Activated naive CD8-positive, alpha-beta T cell treated with anti-CD3 and anti-CD28 coated beads, Interleukin-2, amount 10 ng/mL, durations not matched to agents 7 days and 5 days (primary cell): ENCODE measurements at places on chromosomes 1 and 21. TPM values are rescaled to one million over a fixed set of nuclear protein-coding genes. Genes with fewer than 3 reads are reported as not detected.

Gene SLC6A17
- not detected for total RNA-seq

DNA sequence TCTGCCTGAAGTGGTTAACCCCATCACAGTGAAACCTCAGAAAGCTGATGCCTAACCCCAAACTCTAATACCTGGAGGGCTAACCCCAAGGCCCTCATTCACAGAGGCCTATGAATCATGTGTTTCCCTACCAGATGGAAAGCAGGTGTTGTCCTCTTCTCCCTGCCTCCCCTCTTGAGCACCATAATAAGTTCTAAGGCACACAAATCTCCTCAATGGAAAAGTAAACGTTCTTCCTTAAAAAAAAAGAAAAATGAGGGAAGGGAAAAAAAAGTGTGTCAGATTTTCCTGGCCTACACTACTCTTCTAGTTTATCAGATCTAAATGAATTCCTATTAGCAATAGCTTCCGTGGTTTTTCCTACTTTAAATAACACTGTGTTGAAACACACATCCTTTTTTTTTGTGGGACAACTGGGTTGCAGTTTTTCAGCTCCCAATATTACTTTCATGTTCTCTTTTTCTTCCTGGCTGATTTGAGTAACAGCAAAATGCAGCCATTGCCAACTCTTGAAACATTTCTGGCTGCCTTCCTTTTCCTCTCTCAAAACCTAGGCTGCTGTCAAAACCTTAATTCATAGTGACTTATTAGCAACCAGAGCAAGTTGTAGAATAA is 43.2 kb downstream of the SLC44A3 start:
- no peak for DNase-seq

- no peak for DNase-seq
Observed at GRCh38 chr21:29350246-29350779, 51.6 kb downstream of the BACH1 start.

DNA sequence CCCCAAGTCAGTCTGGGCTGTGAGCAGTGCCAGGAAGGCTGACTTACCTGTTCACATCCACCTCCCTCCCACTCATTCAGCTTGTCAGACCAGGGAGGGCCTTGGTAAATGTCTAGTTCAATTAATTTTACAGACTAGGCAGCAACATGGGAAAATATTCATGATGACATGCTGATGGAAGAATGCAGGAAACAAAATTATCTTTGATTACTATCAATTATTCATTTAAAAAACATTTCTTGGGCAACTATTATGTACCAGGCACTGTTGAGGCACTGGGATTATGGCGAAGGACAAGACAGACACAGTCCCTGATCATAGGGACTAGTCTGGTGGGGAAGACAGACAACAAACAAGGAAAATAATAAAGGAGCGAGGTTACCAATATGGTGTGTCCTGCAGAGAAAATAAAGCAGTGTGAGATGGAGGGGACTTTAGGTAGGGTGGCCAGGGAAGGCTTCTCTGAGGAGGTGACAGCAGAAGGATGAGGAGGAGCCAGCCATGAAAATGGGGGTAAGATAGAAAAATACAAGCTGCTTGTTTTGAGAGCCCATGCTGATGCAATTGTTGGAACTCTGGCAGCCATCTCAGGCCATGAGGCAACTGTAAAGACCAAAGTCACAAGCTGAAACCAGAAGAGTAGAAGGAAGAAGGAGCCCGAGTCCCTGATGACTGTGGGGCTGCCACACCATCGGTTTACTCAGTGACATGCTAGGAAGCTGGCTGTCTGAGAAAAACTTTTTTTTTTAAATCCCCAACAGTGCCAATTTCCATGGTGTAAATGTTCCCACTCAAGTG is 14.0 kb downstream of the TRIM62 start:
- DNase-seq = no peak

- DNase-seq = no peak
Observed at GRCh38 chr1:153697191-153698019, 18.9 kb downstream of the NPR1 start.

GRCh38 chr1:88979054-88979748 is 13.2 kb downstream of the KYAT3 start:
- DNase-seq = no peak

DNA sequence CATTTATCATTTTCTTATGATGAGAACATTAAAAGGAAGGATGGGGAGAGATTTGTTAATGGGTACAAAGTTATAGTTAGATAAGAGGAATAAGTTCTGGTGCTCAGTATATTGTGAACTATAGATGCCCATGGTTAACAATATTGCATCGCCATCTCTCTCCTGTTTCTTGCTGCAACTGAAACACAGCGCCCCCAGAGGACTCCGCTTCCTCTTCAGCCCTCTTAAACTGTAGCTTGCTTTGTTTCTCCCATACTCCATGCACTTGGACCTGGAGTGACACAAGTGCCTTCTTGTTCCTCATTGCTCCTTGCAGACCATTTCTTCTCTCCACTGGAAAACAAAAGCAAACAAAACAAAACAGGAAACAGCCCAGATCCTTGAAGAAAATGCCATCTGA is 70.1 kb upstream of the NTPCR start:
- no peak for DNase-seq

Gene KRTAP10-8
- total RNA-seq = not detected

Gene NFYC
- 66.6 TPM for total RNA-seq
